NCI-H524 treated with DMSO at 0.1 percent for 48 hours (cell line): ENCODE measurements at places on chromosomes 4 and X.

DNA sequence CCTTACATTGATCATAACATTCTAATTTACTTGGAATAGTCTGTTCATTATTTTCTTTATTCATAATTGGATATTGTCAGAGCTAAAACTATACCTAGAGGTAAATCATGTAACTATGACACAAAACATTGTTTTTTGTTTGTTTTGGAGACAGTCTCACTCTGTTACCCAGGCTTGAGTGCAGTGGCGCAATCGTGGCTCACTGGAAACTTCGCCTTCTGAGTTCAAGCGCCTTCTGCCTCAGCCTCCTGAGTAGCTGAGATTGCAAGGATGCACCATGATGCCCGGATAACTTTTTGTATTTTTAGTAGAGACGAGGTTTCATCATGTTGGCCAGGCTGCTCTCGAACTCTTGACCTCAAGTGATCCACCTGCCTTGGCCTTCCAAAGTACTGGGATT, 265.2 kb downstream of the FBXO8 start:
- no peak for DNase-seq

GRCh38 chr4:1783015-1783414, 10.1 kb upstream of the FGFR3 start:
- DNase-seq = no peak

DNA sequence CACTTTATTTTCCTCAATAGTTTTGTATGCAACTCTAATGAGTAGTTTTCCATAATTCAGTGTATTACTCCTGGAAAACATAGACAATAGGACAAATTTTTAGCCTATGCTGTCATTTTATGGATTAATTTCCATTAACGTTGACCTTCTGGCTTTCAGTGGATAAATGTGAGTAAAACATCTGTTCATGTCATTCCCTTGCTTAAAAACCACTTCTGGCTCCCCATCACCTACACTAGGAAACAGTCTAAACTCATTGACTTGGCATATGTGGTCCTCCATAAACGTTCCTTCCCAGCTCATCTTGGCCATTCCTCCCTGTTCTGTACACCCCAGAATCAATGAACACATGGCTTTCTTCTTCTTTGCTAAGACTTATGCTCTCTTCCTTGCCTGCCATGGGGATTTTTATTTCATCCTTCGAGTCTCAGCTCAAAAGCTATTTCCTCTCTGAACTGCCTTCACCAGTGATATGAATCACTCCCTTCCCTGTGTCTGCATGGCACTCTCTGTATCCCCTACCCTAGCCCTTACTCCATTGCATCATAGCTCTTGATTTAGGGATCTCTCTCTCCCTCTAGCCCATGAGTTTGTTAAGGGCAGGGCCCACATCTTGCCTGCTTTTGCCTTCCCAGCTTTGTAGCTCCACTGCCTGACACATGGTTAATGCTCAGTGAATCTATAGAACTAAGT, 34.8 kb downstream of the DOCK11 start:
- DNase-seq = peak; percentile 73

DNA sequence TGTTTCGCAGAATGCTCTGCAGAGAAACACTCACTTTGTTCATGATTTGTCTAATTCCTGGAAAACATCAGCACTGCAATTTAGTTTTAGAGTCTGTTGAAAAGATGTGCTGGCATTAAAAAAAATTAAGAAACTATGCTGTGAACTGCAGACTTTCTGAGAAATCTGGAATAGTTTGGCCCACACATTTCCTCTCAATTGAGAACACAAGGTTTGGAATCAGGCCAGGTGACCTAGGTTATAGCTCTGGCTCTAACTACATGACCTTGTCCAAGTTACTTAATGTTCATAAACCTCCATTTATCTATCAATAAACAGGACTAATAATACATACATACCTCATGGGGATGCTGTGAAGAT, 61.4 kb upstream of the ENPEP start:
- DNase-seq = no peak

GRCh38 chr4:24508541-24508940, 75.8 kb downstream of the DHX15 start:
- DNase-seq = no peak

GRCh38 chr4:170015285-170015684, 10.9 kb downstream of the MFAP3L start:
- no peak for DNase-seq

GRCh38 chr4:138330531-138330930, 88.4 kb upstream of the SLC7A11 start:
- no peak for DNase-seq
